AG08395 (cell line): ENCODE measurements at places on chromosomes 4 and X.

GRCh38 chr4:100450449-100450848 lies 67.4 kb downstream of the EMCN start:
- no peak for DNase-seq

DNA sequence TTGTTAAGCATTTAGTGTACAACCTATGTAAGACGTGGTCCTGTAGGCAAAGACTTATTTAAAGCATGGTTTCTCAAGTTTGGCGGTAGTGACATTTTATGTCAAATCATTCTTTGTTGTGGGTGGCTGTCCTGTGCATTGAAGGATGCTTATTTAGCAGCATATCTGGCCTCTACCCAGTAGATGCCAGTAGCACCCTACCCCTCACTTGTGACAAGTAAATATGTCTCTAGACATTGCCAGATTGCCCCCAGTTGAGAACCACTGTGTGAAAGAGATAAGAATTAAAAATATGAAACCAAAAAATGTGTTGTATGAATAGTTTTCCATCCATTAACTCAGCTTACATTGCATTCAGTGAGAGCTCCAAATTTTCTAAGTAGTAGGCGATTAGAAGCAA lies 25.5 kb downstream of the MMAA start:
- DNase-seq, result no peak

GRCh38 chr4:106034220-106034619 lies 138.9 kb downstream of the NPNT start:
- DNase-seq, result peak; percentile 46

DNA sequence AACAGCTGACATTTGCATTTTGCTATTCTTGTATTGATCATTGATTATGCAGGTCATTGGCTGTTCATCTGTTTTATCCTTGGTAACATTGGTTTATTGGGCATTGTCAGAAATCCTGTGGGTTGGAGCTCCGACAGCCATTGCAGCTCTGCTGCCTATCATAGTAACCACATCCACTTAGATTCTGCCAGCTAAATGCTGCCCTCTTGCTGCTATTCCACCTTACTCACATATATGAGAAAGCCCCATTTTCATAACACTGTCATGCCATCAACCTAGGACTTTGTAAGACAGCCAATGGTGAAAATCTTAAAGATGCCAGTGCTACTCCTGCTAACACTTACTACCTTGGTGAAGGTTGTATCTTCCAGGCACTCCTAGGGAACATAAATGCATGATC lies 187.3 kb upstream of the CXCL13 start:
- DNase-seq, result peak; percentile 10

DNA sequence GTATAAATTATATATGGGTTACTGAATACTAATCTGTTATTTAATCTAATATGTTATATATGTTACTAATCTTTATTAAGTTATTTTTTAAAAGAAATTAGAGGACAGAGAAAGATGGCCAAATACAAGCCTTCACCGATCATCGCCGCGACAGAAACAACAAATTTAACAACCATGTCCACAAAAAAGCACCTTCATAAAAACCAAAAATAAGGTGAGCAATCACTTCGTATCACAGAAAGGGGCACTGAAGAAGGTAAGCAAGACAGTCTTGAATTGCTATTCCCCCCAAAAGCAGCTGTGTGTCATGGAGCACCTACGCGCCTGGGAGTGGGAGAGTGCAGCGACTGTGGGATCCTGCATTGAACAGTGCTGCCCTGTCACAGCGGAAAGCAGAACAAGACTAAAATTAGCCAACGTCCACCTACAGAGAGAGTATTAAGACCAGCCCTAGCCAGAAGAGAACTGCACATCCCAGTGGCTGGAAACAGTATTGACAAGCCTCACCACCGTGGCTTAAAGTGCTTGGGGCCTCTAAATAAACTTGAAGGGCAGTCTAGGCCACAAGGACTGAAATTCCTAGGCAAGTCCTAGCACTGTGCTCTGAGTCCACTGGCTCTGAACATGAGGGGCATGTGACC lies 38.5 kb downstream of the LRBA start:
- DNase-seq, result no peak

DNA sequence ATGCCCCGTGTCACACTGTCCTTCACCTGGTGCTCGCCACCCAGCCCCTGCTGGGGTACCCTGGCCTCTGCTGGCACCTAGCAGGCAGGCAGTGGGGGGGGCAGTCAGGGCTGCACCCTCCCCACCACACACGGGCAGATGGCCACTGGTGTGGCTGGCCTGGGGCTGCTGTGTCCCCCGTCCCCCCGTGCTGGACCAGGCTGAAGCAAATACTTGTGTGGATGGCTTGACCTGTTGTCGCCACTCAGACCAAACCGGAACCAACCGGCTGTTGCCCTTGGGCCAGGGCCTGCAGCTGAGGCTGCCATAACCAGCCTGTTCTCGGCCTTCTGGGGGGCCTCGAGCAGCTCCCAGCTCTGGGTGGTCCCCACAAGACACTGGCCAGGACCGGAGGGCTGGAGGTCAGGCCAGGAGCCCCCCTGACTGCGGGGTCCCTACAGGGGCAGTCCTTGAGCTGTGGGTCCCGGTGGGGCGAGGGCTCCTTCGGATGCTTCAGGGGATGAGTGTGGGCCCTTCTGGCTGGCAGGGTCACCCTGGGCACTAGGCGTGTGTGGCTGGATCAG lies 4.3 kb downstream of the FGFR3 start:
- DNase-seq, result no peak

GRCh38 chr4:147760176-147760575 lies 28.3 kb downstream of the ARHGAP10 start:
- DNase-seq, result no peak

DNA sequence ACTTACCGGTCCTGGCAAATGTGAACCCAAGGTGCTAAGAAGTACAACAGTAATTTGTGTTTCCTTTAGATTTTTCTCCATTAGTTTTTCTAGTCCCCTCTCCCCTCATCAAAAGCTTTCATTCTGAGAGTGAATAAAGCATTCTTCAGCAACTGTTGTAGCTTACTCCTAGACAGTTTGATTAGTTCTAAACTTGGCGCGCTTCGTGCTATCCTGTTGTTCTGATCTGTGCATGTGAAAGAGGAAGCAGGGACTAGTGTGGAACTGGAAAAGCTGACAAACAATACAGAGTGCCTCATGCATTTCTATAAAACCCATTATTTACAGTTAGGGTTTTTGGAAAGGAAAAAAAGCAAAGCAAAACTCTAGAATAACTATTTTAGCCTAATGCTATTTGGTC lies 556.9 kb upstream of the SLIT2 start:
- DNase-seq, result no peak

DNA sequence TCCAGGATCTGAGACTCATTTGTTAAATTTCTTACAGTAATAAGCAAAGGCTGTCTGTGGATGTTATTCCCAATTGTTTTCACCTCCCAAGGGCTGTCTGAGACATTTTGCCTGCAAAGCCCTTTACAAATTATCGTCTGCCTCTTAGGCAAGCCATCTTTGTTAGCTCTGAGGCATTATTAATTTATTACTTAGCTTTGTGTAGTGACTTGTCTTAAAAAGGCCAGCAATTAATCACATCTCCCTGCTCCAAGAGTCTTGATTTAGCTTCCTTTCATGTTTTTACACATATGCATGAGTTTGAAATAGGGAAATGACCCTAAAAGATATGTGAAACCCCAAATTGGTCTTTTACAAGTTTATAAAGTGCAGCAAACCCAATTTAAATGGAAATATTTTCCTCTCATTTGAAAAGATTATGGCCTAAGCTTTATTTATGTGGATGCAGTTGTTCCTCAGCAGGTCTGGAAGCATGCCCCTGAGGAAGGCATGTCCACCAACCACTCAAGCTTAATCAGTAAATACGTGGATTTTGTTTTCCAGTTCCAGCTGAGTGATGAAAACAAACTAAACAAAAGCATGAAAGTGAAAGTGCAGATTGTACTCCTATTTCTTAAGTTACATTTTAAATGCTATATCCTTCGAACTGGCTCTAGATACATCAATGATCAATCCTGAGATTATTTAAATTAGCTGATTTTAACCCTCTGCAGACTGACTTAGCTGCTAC lies 173.6 kb upstream of the LNX1 start:
- DNase-seq, result no peak
